Hypothalamus (tissue), 51 donors: ENCODE measurements at places on chromosomes 6 and 20.

DNA sequence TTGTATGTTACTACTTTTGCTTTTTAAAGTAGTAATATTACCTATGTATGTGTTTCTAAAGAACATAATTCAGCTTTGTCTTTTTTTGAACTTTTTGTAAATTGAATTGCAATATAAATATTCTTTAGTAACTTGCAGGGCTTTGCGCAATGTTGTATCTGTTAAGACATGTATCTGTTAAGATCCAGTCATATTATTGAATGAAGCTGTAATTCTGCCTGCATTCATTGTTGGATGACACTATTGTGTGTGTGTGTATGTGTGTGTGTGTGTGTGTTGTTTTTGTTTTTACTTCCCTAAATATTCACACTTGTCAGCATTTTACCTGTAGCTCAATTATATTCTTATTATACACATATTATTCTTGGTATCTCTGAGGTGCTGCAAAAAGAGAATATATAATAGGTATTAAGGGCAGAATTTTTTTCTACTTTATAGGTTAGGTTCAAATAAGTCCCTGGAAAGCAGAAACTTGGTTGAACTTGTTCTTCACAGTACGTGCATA lies 164.0 kb downstream of the MEI4 start:
- DNase-seq: no peak

- no peak for DNase-seq
Measured at GRCh38 chr20:48983423-48984400, 62.2 kb downstream of the ARFGEF2 start.

- no peak for DNase-seq
Measured at GRCh38 chr20:3433744-3434143, 26.3 kb upstream of the DNAAF9 start.

- no peak for DNase-seq
Measured at GRCh38 chr6:161684731-161685475, 411.0 kb upstream of the AGPAT4 start.

DNA sequence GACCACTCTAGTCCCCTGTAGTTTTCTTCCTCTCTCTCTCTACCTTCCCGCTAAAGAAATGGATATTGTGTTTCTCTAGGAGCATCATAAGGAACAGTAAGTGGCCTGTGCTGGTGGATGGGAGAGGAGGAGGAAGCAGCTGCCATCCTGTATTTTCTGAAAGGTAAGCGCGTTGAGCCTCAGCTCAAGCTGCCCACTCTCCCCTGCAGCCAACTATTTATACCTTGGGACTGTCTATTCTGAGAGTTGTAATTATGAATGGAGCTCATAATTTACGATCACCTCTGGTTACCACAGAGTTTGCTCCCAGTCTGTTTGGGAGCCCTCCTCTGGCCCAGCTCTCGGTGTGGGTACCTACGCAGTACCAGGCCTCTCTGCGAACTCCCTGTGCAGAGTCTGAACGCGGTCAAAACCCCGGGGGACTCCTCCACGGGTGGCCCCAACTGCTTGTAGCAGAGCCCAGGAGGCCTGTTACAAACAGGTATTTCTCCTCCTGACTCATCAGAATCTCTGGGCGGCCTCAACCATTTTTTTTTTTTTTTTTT lies 285.4 kb downstream of the SMOC2 start:
- no peak for DNase-seq

DNA sequence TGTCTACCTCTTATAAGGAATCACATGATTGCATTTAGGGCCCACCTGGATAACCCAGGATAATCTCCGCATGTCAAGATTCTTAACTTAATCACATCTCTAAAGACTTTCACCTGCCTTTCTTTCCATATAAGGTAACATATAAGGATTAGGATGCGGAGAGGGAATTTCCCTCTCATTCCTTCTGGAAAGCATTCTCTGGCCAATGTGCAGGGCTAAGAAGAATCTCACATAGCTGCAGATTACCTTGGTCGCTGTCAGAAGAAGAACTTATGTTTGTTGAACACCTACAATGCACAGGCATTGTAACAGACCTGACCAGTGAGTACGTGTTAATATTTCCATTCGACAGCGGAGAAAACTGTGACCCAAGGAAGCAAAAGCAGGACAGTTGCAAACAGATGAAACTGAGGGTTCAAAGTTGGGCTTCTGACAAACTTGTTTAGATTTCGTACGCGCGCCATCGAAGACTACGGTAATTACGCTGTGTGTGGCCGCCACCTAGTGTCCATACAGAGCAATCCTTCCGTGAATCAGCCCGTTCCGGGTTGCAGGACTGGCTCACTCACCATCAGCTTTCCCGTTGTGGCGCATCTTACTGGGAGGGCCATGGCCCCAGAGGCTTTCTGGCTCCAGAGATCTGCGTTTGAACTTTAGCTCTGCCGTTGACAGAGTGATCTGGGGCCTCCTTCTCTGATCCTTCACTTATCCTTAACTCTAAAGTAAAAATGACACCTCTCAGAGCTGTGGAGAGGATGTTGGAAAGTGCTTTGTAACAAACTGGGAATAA lies 9.5 kb downstream of the C20orf202 start:
- peak; percentile 21 for DNase-seq

- no peak for DNase-seq
Measured at GRCh38 chr6:167856999-167857660, 30.4 kb downstream of the AFDN start.

DNA sequence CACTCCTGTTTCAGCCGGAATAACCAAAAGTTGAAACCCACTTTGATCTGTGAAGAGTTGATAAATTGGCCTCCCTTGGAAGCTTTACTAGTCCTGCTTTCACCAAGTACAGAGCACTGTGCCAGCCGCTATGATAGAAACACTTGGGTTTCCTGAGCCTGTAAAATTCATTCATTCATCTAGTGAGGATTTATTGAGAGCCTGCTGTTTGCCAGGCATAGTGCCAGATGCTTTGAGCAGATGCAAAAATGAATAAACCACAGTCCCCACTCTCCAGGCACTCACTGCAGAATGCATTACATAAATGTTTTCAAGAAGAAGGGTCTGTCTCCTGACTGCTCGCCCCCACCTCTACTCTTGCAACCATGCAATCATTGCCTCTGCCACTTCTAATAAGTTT lies 25.3 kb upstream of the TMEM217 start:
- no peak for DNase-seq

DNA sequence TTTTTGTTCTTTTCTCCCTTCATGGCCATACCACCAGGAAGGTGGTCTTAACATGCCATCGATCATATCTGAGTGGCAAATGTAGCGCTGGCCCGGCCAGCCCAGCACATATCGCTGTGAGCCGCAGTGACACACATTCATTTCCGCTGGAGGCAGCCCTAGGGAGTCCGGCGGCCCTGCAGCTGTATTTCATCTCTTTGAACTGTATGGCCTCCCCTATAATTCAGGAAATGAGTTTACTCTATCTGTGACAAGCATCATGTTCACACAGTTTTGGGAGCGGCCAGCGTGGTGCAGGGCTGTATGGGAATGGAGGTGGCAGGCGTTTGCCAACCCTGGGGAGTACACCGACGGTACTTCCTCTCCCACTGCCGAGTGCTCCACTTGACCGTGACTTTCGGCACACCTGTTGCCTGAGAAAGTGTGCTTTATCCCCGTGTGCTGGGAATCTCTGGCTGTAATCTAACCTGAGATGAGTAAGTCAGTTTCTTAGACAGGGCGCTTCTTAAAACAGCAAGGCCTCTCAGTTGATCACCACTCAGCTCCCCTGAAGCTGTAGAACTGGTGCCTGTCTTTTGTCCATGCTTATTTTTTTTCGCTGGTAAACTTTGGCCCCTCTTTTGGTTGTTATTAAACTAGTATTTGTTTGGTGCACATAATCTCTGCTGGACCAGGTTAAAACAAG lies 257.1 kb upstream of the TAB2 start:
- no peak for DNase-seq

- no peak for DNase-seq
Measured at GRCh38 chr6:117206522-117206921, 58.8 kb upstream of the VGLL2 start.

GRCh38 chr6:35903679-35904078 lies 17.2 kb downstream of the SRPK1 start:
- DNase-seq: no peak

GRCh38 chr20:58131551-58132142 lies 96.8 kb downstream of the ANKRD60 start:
- DNase-seq: no peak

- no peak for DNase-seq
Measured at GRCh38 chr6:5305968-5306626, 44.8 kb downstream of the FARS2 start.

- no peak for DNase-seq
Measured at GRCh38 chr6:45001663-45002062, 326.5 kb upstream of the RUNX2 start.

- DNase-seq: no peak
Measured at GRCh38 chr6:157652601-157653363, 170.3 kb upstream of the SNX9 start.

DNA sequence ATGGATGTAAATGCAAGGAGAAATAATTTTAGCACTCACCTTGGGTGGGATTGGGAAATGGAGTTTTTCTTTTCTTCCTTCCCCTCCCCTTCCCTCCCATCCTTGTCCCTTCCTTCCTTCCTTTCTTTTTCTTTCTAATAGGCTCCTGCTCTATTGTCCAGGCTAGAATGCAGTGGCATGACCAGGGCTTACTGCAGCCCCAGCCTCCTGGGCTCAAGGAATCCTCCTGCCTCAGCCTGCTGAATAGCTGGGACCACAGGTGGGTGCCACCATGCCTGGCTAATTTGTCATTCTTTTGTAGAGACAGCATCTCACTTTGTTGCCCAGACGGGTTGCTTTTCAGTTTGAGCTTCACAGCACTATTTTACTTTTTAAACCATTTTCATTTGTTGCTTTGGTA lies 21.5 kb upstream of the ATRN start:
- DNase-seq: no peak

GRCh38 chr6:154267508-154268106 lies 89.0 kb downstream of the IPCEF1 start:
- DNase-seq: no peak

- no peak for DNase-seq
Measured at GRCh38 chr6:11785415-11785773, 6.8 kb upstream of the ADTRP start.

- no peak for DNase-seq
Measured at GRCh38 chr6:16575655-16576054, 185.6 kb downstream of the ATXN1 start.

- no peak for DNase-seq
Measured at GRCh38 chr20:51812861-51813260, 10.5 kb upstream of the SALL4 start.

- DNase-seq: peak; percentile 1
Measured at GRCh38 chr6:8131265-8131897, 29.0 kb upstream of the EEF1E1 start.

- DNase-seq: no peak
Measured at GRCh38 chr6:75579951-75580350, 21.7 kb upstream of the SENP6 start.

GRCh38 chr6:139242457-139243240 lies 49.1 kb downstream of the TXLNB start:
- no peak for DNase-seq

GRCh38 chr6:152129691-152130151 lies 322.2 kb downstream of the ESR1 start:
- DNase-seq: no peak

- no peak for DNase-seq
Measured at GRCh38 chr6:53898026-53898795, 103.4 kb downstream of the LRRC1 start.

DNA sequence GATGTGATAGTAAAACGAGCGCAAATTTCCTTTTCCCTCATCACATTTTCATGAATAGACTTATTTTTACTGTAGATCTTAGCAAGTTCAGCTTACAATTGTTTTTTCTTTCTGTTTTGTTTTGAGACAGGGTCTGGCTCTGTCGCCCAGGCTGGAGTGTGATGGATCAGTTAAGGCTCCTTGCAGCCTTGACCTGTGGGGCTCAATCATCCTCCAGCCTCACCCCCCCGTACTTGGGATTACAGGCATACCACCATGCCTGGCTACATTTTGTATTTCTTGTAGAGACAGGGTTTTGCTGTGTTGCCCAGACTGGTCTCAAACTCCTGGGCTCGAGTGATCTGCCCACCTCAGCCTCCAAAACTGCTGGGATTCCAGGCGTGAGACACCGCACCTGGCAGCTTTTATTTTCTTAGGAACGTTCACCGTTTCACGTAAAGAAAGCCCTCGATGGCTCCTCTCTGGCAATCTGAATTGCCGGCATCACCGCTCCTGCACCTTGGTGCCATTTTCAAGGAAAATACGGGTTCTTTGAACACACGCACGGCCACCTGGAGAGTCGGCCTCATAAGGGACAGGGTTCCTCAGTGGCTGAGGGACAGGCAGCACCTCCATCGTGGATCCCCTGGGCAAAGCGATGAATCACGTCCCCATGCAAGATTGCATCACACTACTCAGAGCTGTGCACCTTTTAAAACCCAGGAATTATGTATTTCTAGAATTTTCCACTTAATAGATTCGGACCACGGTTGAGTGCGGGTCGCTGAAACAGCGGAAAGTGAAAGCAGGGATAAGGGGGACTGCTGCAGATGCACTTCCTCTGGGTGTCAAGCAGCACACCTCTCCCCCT lies 78.7 kb downstream of the IRF4 start:
- no peak for DNase-seq

- no peak for DNase-seq
Measured at GRCh38 chr20:21272279-21272678, 30.9 kb upstream of the XRN2 start.

DNA sequence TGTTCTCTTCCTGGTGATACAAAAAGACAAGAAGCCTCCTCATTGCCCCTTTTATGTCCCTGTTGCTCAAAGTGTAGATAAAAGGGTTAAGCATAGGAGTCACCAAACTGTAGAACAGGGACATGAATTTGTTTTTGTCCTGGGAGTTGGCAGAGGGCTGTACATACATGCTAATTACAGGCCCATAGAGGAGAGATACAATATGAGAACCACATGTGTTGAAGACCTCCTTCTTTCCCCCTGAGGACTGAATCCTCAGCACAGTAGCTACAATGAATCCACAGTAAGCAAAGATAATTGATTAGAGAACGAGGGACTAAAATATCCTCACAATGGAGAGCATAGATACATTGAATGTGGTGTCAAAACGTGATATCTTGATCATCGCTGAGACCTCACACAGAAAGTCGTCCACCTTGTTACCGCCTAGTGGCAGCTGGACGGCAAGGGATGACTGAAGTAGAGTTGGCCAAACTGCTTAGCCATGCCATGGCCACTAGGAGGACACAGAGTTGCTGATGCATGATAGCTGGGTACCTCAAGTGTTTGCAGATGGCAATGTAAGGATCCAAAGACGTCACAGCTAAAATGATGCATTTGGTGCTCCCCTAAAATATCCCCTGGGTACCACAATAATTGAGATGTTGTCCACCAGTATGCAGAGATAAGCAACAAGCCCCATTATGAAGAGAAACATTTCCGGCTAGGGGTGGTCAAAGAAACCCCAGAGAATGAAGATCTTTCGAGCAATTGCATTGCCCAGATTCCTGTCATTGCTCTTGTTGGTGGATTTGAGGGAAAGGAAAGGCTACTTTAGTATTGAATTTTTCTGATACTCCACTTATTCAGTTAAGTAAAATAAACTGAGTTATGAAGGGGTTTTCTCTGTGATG lies 15.0 kb downstream of the OR2B3 start:
- DNase-seq: no peak

- no peak for DNase-seq
Measured at GRCh38 chr6:170296423-170296745, 5.5 kb upstream of the DLL1 start.
